ENCODE measurements at places on chromosomes 5 and 9.

DNA sequence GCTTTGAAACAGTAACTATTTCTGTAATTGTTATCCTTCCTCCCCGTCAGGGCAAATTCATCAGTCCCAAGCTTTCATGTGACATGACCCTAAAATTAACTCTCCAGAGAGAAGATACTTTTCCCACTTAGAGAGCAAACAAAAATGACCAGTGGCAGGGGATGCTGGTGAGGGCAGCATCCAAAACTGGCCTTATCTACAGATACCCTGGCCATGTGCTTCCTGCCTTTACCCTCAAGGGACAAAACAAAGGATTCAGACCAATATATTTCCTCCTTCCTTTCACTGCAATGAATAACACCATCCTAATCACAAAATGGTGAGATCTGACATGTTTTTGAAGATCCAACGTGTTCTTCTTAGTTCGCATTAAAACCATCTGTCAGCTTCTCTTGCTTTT lies 267.2 kb downstream of the MAN2A1 start:
- no peak for DNase-seq

GRCh38 chr5:174340226-174340625 lies 294.7 kb downstream of the NSG2 start:
- no peak for DNase-seq

GRCh38 chr9:114321759-114322158 lies 1.1 kb upstream of the ORM1 start:
- no peak for DNase-seq

DNA sequence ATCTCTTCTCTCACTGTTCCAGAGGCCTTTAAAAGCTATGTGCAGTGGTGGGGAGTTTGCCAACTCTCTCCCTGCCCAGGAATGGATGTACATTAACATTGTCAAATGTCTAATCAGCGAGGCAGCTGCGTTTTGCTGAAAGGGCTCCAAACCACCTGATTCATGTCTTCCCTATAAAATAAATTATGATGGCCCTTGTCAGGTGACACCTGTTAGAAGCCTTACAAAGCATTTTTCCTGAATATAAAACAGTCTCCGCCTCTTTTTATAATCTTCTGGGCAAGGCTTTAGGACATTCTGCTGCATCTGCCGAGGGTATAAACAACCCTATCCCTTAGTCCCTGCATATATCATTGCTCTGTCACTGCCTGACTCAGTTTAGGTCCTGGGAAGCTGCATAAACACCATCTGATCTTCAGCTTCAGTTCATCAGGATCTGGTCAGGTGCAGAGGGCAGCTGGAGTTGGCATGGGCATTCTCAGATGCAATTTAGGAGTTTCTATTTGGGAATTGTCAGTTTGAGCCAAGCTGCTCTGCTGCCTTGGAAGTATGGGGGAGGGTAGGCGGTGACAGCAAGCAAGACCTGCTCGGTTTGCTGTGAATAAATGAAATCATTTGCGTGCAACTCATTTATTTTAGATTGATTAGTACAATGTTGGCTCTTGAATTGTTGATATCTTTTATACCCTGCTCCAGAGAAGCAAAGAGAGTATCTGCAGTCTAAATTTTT lies 103.5 kb downstream of the ACER2 start:
- no peak for DNase-seq

DNA sequence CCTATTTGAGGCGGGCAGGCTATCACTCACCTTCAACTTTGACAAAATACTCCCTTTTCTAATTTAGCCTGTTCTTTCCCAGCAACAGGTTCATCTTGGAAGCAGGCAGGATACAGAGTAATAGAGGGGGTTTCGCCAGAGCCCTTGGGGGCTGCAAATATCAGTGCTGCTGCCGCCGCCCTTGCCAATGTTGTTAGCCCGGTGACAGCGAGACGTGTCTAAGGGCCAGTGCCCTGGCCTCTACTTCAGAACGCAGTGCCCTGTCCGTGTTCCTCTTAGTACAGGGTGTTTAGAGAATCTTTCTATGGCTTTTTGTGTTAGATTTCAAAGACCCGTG lies 703 bp downstream of the FAM120AOS start:
- no peak for DNase-seq

- DNase-seq: no peak
These were observed 677.5 kb downstream of the ACTL7B start for GRCh38 chr9:108178318-108178717.

DNA sequence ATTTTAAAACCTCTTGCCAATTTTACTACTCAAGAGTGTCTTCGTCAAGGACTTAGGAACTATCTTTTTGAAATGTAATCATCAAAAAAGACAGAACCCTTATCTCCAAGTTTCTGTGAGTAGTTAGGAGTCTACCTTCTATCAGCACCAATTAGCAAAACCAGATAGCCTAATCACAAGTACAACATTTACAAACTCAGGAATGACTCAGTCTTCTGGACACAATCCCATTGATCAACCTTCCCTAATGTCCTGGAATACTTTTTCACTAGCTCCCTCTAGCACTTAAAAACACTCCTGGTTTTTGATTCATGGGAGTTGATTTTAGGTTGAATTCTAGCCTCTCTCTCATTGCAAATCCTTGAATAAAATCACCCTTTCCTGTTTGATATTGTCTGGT lies 680.7 kb downstream of the PRR16 start:
- DNase-seq: no peak

- DNase-seq: no peak
These were observed 289.2 kb upstream of the PTGER4 start for GRCh38 chr5:40390281-40391149.

- no peak for DNase-seq
These were observed 75.0 kb upstream of the FST start for GRCh38 chr5:53405396-53405795.

- DNase-seq: no peak
These were observed 349.3 kb upstream of the TLE4 start for GRCh38 chr9:79222483-79222882.
